Naive B cell (primary cell): ENCODE measurements at places on chromosomes 2 and 18.
A peak's percentile ranks its signal among the peaks of the same experiment; 100 is the strongest.

- no peak for DNase-seq
These were observed 10.3 kb downstream of the ERBB4 start for GRCh38 chr2:212528106-212528856.

DNA sequence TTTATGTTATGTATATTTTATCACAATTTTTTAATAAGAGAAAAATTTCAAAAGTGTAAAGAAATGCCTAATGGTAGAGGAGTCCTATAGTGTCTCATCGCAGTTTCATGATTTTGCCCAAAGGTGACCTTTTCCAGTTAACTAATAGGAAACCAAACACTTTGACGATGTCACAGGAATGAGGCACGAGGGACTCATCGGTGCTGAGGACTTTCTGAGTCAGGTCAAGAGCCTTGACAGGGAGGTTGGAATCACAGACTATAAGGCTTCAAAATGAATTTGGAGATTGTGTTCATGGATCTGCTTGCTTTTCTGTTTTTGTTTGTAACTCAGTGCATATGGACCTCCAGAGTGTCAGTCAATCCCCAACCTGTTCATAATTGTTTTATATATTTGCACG lies 15.1 kb upstream of the RTTN start:
- no peak for DNase-seq

DNA sequence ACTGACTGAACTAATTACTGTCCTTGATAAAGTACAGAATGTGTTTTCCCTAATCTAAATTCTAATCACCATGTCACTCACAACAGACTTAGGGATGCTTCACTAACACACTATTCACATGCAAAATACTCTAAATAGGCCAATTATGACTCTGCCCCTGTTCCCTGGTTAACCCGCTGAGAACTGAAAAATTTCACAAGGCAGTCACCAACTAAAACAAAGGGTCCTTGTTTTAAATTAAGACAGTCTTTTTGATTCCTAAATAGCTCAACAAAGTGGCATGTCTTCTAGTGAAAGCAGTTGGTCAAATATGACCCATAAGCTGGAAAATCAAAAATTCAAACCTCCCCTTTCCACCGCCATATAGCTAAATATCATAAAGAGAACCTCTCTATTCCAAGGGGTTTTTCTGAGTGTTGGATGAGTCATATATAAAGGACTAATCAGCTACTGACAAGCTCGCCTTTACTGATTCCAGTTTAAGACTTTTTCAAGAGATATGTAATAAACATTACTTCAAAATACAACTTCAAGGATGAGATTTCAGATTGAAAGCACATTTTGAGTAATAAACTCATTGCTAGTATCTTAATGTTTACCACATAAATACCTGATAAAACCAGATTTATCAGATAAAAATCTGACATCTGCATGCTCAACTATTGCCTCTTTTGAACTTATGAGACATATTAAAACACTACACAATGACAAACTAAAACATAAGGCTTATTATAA lies 235.8 kb downstream of the TCF4 start:
- DNase-seq: no peak

DNA sequence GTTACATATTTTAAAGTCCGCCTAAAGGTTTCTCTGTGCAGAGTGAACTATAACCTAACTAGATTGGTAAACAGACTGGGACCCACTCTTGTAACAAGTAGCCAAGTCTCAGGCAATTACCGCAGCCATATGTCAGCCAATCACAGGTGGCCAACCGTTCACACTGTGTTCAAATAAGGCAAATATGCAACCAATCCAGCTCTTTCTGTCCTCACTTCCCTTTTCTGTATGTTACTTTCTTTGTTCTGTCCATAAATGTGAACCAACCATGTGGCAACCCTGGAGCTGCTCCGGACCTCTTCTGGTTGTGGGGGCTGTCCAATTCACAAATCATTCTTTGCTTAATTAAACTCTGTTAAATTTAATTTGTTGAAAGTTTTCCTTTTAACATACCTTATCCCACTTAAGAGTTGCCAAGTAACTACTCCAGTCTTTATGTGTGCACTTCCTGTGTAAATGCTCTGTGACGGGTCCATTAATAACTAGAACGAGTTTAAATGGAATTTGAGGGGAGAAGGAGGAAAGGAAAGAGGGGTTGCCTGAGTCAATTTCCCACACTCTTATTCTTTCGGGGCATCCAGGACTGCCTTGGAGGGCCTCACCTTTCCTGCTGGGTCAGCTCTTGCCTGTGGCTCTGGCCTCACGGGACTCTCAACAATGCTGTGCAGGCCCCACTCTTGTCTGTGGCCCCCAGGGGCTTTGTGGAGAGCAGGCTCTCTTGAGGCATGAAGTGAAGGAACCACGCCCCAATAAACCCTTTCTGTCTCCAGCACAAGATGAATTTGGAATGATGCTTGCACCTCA lies 6.6 kb upstream of the RPL37A start:
- peak; percentile 42 for DNase-seq

DNA sequence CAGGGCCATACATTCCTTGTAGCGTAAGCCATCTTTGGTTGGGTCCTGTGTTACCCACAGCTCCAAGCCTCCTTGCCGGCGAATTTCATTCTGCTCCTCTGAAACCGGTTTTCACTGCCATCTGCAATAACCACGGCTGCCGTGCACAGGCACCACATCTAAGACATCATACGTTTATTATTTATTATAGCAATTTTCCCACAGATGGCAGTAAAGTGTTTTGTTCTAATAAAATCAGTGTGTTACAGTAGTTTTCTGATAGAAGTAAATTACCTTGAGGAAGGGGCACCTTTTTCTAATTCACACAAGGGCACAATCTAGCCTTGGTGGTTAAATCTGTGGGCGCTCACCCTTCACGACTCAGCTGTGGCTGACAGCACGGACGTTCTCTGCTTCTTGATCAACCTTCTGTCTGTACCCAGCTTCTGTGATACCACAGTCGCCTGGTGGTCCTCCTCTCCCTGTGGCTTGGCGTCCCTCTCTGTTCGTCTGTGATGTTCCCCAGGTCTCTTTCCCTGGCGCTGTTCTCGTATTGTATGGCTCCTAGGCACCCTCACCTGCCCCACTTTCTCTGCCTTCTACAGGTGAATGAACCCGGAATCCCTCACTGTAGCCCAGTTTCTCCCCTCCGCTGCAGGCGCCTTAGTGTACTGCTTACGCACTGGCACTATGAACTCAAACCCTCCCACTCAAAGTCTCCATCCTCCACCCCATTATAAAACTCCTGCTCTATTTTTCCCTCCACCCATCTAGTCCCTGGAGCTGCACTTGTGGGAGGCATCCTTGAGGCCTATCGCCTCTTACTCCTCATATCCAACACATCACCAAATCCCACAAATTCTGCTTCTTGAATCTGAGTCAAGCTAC lies 236.8 kb downstream of the DYSF start:
- no peak for DNase-seq
